ENCODE measurements at places on chromosomes 11 and 22.

GRCh38 chr11:132943706-132944568 is 588.4 kb downstream of the OPCML start:
- no peak for DNase-seq

- no peak for DNase-seq
Measured at GRCh38 chr22:37354261-37354660, 72.0 kb downstream of the CYTH4 start.

DNA sequence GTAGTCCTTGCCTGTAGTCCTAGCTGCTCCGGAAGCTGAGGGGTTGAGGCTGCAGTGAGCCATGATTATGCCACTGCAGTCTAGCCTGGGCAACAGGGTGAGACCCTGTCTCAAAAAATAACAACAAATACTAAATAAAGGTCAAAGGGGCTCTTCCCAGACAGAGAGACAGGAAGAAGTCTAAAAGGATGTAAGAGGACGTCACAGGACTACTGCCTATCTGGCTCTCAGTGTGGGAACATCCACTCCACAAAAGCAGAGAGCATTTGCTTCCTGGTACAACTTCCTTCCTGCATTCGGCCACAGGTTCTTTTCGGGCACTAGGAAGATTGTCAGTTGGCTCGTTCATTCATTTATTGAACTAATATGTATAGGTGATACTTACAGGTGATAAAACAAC is 110.6 kb downstream of the SGSM3 start:
- no peak for DNase-seq

DNA sequence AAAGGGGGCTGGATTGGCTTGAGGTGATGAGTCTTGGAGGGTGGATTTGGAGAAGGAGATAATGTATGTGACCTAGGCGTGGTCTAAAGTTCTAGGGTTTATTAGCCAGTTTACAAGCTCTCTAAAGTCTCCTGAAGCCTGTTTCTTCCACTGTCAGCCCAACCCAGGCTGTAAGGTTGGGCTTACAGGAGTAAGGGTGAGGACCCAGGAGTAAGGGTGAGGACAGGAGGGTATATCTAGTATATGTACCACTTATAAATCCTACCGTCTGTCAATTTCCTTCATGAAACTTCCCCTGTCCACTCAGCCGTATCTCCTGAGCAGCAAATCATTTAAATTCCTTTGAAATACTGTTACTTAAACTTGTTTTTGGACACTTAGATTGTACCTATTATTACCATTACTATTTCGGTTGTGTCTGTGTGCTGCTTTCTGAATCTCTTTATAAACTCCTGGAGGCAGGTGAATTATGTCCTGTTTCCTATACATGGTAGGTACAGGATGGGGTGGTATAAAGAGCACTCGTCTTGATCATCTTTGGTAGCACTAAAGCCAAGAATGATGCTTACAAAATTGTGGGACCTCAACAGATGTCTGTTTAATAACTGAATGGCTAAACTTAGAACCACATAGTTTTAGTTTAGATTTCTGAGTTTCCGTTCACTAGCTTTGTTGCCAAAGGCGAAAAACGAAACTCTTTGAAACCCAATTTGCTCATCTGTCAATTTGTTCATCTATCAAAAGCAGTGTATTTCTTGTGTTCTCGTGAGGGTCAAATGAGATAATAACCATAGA is 192.0 kb downstream of the GRIK4 start:
- DNase-seq = no peak

- no peak for DNase-seq
Measured at GRCh38 chr11:96211436-96211835, 131.6 kb downstream of the MAML2 start.

DNA sequence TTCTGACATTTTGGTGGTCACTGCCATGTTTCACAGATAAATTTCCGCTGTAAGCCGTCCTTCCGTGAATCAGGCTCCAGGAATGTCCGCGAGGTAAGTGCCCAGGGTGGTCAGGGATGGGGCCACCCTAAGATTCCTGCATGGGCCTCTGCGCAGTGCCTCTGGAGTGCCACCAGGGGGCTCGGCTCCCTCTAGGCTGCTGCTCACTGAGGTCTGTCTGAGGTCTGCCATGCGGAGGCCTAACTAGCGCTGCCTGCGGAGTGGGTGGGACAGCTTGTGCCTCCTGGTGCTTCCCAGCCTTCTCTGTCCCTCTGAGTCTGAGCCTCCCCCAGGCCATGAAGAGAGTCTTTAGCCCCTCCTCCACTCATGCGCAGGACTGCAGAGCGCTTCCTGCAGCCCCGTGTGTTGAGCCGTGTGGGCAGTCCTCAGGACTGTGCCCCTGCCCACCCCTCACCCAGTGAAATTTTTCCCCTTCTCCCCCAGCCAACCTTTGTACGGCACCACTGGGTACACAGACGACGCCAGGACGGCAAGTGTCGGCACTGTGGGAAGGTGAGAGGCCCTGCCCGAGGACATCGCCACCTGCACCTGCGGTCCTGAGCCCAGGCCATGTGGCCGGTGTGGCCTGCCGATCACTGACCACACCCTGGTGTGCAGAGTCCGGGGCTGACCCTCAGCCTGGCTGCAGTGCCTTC is 11.9 kb upstream of the MDK start:
- no peak for DNase-seq

DNA sequence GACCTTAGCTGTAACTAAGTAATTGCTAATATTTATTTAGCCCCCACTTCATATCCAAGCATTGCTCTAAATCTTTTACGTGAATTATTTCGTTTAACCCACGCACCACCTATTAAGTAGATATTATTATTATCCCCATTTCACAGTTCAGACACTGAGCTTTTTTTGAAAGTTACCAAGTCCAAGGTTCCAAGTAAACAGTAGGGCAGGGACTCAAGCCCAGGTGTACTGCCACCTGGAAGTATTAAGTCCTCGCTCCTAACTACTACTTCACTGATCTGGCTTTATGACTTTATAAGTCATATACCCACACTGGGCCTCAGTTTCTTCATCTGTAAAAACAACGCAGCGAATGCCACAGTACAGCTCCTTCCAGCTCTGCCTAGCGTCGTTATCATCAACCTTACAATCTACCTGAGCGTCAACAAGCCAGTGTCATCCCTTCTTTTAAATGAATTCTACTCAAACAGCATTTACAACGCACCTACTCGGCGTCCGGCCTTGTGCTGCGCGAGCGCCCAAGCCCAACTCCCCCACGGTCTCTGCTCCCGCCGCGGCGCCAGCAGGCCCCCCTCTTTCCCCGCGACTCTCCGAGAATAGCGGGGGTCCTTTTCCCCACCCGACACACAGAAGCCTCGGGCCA is 624 bp downstream of the TMEM41B start:
- no peak for DNase-seq

- DNase-seq = no peak
Measured at GRCh38 chr11:134474942-134475341, 62.9 kb upstream of the B3GAT1 start.

DNA sequence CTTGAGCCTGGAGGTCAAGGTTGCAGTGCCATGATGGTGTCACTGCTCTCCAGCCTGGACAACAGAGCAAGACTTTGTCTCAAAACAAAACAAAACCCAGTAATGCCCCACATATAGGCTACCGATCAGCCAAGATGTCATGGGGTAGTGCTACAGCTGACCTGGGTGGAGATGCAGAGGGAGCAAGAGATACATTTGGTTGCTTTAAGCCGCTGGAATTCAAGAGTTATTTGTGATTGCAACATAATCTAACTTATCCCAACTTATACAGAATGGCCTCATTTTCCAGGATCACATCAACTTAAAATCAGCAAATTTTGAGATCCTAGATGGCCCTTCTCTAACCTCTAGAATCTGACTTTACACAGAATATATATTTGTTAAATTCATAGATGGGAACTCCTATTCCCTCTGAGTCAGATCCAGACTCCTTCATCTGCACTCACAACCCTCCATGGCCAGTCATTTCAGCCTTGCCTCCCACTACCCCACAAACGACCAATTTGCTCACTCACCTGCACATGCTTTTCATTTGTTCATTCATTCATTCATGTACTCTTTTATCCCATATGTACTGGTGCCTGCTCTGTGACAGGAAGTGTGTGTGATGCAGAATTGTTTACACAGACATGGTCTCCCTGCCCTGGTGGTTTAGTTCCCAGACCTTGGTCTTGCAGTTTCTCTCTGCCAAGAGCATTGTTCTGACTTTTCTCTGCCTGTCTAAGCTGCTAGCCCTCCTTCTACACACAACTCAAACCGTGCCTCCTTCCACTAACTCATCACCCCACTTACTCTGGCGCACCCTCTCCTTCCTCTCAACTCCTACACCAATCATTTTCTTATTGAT is 24.1 kb upstream of the APLNR start:
- DNase-seq = no peak

DNA sequence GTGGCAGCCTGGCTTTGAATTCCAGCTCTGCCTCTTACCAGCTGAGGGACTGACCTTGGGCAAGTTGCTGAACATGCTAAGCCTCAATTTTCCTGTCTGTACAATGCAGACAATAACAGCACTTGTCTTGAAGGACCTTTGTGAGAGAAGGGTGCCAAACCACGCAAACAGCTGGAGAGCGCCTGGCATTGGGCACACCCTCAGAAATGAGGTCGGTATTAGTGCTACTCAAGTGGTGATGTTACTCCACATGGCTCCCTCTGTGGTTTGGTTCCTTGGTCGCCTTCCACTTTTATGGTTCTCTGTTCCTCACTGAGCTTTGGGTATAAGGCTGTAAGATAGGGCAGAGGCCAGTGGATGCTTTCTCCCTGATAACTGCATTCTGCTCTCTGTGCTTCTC is 8.2 kb downstream of the UBASH3B start:
- no peak for DNase-seq

All from AG09309 (cell line).